DMS79 treated with DMSO at 0.1 percent for 48 hours (cell line): ENCODE measurements at places on chromosomes 2 and 18.

DNA sequence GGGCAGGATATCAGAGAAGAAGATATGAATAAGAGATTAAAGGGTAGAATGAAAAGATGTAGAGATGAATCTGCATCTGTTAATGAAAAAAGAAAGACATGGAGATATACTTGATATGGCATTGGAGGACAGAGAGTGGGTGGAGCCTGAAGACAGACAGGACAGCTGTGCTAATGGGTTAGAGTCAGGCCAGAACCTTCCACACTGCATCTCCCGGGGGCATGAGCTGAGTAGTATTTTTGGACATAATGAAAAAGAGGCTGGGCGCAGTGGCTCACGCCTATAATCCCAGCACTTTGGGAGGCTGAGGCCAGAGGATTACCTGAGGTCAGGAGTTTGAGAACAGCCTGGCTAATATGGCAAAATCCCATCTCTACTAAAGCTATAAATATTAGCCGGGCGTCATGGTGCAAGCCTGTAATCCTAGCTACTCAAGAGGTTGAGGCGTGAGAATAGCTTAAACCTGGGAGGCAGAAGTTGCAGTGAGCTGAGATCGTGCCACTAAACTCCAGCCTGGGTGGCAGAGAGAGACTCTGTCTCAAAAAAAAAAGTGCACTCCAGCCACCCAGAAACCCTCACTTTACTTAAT lies 11.4 kb downstream of the FLACC1 start:
- no peak for DNase-seq

DNA sequence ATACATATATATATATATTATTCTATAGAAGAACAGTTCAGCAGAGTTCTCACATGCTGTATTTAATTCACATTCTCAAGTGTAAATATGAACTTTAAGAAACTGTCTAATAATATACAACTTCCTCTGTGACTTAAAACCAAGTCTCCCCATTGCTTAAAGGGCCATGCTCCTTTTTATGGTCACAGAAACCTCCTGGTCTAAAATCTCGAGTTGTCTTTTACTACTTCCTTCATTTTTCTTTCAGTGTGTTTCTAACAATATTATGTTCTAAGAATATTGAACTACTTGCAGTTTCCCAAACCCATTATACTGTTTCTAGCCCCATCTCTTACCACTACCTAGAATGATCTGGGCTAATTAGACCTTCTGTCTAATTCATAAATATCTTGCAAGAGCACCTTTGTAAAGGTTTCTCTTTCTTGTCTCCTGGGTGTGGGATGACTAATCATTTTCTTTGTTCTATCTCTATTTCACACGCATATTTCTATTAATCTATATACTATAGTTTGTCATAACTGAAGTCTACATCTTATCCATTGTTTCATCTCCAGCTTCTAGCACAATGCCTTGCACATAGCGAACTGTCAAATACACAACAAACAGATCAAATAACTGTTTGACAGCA lies 48.8 kb downstream of the ERBB4 start:
- DNase-seq, result no peak

GRCh38 chr18:3874581-3874980 lies 424.6 kb downstream of the TGIF1 start:
- peak; percentile 66 for DNase-seq

- DNase-seq, result no peak
Observed at GRCh38 chr2:169193618-169194017, 124.3 kb downstream of the DHRS9 start.

GRCh38 chr2:234952270-234953115 lies 676 bp downstream of the SH3BP4 start:
- DNase-seq, result no peak

DNA sequence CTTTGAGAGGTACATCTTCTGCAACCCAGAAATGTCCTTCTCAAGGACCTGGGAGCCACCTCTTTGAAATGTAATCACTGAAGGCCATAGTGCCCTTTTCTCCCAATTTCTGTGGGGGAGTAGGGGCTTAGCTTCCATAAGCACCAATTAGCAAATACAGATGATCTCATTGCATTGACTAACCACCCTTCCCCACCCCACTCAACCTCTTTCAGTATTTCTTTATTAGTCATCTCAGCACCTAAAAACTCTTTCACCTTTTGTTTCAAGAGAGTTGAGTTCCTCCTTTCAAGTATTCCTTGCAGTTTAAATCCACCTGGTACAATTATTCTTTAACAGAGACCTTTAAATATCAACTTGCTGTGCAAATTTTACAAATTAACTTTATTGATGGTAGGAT lies 1011.8 kb upstream of the CDH2 start:
- no peak for DNase-seq

DNA sequence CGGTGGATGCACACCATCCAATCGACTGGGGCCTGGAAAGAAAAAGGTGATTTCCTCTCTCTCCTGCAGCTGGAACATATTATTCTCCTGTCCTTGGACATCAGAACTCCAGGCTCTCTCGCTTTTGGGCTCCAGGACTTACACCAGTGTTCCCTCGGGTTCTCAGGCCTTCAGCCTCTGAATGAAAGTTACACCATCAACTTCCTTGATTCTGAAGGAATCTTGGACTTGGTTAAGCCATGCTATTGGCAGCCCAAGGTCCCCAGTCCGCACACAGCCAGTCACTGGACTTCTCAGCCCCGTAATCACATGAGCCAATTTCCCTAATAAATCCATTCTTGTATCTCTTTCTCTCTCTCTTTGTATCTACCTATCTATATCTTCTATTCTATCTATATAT lies 418.9 kb downstream of the IRS1 start:
- no peak for DNase-seq

GRCh38 chr2:49980774-49981173 lies 826.5 kb upstream of the FSHR start:
- no peak for DNase-seq

DNA sequence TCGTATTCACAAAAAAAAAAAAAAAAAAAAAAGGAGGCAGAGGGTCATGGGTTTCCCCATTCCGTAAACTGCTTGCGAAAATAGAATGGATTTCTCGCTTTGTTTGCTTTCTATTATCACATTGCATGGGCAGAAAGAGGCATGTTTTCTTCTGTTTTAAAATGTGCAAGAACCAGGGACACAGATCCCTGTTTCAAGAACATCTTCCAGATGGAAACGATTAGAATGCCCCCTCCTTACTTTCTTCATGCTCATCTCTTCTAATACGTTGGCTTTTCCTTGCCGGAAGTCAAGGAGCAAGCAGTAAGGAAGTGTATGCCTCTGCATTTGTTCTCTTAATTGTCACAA lies 51.0 kb upstream of the ZNF516 start:
- DNase-seq, result no peak
